Right atrium auricular region (tissue), 2 donors: ENCODE measurements at places on chromosomes 2 and 18. TPM values are rescaled to one million over a fixed set of nuclear protein-coding genes. Genes with fewer than 3 reads are reported as not detected.
A peak's percentile ranks its signal among the peaks of the same experiment; 100 is the strongest.

DNA sequence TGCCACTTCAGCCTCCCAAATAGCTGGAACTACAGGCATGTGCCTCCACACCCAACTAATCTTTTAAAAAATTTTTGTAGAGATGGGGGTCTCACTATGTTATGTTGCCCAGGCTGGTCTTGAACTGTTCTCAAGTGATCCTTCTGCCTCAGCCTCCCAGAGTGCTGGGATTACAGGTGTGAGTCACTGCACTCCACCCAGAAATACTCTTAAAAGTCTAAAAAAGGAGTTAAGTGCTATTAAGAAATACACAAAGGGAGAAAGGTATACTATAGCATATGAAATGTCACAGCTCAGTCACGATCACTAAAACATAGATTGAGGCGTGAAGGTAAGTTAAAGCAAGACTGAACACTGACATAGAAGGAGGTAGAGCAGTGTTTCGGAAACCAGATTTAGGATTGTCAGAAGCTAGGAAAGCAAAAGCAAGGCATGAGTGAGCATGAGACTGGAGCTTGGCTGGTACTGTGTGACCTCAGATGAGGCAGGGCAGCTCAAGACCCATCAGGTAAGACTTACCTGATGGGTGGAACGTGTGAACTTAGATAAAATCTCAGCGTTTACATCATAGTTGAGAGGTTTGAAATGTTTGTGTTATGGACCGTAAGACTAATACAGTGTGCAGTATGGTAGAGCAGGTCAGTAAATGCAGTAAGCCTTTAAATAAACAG lies 9.2 kb downstream of the CCNYL1 start:
- no peak for DNase-seq

DNA sequence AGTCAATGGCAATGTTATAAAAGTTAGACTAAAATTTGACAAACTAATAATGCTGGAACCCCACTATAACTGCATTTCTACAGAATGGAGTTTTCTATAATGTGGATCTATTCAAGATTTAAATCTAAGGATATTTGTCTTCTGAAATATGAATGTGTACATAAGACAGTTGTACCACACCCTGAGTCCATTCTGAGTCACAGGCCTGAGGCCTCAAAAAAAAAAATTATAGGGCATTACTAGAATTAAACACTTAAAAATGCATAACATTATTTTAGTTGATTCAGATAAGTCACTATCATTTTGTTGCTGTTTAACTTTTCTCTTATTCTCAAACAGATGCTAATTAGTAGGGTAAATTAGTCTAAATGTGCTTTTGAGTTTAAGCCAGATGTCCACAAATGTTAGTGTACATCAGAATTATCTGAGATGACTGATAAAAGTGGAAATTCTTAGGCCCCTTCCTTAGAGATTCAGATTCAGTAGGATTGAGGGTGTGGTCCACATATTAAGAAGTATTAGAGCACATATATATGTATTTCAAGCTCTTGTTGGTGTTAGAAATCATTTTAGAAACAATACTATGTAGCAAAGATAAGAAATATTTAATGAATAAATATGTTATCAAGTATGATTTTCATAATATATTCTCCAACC lies 42.4 kb upstream of the COL5A2 start:
- no peak for DNase-seq

DNA sequence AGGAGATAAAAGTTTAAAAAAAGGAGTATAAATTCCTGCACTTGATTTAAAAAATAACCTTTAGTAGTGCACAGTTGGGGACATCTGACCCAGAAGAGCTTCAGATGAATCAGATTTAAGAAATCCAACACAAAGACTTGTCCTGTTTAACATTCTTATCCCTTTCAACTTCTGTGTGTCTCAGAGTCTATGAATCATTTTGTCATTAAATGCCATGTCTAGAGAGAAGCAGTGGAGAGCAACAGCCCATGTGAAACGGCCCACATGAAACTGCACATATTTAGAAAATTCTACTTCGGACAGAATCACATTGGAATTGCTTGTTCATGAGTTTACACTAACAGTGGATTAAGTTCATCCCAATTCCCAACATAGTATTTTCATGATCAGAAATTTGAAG lies 278.6 kb downstream of the SLC8A1 start:
- DNase-seq: no peak

Gene ANTXR1
- total RNA-seq: 52.2 TPM

Gene KIF5C
- 1.6 TPM for total RNA-seq

GRCh38 chr18:45165871-45166270 lies 449.4 kb upstream of the SLC14A2 start:
- DNase-seq: no peak

- peak; percentile 96 for DNase-seq
Observed at GRCh38 chr2:45009303-45009927, at the start of gene SIX2. TSS of gene SIX2 (minus strand) at chr2:45009452. CDS start at chr2:45009110, 342 bp downstream.

DNA sequence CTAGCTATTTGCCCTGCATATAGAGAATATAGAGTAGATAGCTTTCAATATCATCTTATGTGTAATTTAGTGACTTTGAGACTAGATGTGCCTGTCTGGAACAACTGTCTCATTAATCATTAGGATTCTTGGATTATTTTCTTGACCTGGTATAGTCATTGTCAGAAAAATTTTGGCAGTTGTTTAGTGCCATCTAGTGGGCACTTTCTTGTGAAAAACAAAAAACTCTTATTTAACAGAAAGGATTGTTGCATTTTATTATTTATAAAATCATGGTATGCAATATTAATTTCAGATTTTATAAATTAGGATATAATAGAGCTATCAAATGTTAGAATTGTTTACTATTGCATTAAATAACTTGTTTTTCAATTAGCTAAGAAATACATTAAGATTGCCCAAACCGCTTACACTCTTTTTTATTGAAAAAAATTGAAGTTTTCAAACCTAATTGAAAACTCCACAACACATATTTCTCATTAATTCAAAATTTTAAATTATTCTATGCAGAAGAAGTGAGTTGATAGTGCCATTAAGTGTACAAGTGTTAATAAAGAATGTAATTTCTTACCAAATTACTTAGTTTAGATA lies 80.3 kb downstream of the DYNAP start:
- DNase-seq: no peak

Gene NTSR2
- total RNA-seq: not detected

Gene DNER
- total RNA-seq: 28.4 TPM

- no peak for DNase-seq
Observed at GRCh38 chr2:118667348-118667747, 180.1 kb downstream of the EN1 start.

DNA sequence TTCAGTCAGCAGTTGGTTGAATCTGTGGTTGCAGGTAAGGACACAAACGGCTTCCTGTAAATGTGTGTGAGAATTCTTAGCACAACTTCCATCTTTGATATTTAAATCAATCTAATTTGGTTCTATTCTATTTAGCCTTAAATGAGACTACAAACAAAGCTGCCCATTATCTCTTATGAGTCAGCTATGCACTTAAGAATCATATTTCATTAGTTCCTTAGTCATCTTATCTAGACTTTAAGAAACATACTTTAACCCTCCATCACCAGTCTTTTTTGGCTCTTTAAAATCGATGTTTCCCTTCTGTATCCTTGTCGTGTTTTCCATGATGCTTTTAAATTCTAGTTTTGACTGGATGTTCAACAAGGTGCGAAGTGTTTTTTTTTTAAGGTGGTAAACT lies 114.4 kb upstream of the TMEM200C start:
- no peak for DNase-seq

DNA sequence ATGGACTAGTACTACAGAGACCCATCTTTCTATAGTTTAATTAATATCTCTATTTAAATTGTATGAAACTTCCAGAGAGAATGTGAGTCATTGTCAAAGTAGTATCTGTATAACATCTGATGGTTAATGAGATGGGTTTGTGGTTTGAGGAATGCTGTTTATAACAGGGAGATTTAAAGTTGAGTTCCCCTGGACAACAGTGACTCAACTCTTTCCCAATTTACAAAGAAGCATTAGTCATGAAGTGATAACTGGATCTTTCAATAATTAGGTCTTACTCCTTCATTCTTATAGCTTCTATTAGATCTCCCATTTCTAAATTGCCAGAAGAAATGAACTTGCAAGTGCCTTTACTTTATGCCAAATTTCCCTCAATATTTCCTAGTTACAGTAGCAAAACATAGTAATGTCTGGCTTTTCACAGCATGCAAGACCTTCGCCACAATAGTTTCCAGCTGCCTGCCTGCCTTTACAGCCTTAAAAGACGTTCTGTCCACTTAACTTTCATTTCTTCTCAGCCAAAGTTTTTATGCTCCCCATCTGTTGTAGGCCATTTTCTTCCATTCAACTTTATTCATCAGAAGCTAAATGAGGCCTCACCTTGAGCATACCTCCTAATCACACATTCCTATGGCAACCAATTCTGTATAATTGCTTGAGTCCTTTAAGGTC lies 47.7 kb upstream of the WDR75 start:
- DNase-seq: no peak

Gene DOK6
- total RNA-seq: 2.0 TPM

GRCh38 chr18:39806525-39806924 lies 2148.5 kb upstream of the PIK3C3 start:
- no peak for DNase-seq

GRCh38 chr2:175684466-175684865 lies 317.6 kb downstream of the LNPK start:
- no peak for DNase-seq

GRCh38 chr2:104873689-104874054 lies 19.8 kb downstream of the POU3F3 start:
- no peak for DNase-seq

- DNase-seq: no peak
Observed at GRCh38 chr2:143901185-143901842, 618.6 kb downstream of the ZEB2 start.

DNA sequence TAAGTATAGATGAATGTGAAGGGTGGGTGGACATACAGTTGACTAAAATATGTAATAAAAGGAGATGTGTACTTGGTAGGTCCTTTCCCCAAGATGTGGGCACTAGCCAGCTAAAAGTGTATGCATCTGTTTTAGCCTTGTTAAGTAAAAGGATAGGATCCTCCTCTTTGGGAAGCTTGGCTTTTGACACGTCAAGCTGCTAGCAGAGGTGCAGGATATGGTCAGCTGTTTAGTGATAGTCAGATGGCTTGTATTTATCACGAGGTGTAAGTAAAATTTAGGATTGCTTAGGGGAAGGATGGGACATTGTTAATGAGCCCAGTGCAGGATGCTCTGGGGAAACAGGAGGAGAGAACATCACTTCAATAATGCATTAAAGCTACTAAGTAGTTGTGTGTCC lies 1.5 kb downstream of the MFSD6 start:
- DNase-seq: no peak

DNA sequence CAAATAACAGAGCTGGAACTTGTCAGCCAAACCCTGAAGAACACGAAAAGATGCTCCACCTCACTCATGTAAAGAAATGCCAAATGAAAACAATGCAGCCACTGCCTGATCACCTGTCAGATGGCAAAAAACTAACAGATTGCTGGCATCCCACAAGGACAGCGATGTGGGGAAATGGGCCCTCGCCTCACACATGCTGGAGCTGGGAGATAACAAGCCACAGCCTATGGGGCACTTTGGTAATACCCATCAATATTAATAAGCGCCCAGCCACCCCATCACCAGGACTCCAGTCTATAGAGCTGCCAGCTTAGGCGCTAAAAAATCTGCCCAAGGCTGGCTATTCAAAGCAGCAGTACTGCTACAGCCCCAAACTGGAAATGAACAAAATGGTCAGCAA lies 27.0 kb downstream of the TFCP2L1 start:
- no peak for DNase-seq

DNA sequence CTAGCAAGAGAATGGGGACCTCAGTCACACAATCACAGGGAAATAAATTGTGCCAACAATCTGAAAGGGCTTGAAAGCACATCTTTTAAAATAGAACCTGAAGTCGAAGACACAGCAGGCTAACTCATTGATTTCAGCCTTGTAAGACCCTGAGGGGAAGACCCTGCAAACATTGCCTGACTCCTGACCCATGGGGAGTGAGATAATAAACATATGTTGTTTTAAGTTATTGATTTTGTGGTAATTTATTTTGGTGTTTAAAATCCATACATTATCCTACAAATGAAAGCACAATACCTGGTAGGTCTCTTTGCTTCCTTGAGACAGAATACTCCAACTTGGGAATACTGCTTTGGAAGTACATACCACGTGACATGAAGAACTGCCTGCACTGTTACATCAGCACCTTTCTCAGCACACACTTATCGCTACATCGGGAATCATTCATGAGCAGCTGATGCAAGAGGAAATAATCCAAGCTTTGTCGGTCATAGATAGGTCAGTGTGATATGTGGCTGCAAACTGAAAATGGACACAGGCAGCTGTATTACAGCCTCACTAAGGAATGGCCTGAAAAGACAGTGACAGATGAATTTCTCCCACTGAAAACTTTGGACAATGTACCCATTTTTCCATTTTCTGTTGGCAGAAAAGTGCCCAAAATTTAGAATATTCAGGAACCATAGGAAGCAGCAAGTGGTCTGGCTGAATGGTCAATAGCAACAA lies 494.5 kb upstream of the MAP2 start:
- no peak for DNase-seq

DNA sequence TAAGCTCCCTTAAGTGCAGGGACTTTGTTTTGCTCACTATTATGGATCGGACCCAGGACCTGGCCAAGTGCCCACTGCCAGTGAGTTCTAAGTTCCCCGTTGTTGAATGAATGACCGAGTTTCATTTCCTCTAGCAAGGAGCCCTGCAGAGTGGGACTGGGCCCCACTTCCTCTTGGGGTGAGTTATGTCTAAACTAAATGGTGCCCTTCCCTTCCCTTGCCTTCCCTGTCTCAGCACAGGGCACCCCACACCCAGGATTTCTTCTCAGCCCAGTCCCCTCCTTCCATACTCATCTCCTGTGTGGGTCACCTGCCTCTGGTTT lies 195.3 kb upstream of the HS6ST1 start:
- DNase-seq: peak; percentile 66

DNA sequence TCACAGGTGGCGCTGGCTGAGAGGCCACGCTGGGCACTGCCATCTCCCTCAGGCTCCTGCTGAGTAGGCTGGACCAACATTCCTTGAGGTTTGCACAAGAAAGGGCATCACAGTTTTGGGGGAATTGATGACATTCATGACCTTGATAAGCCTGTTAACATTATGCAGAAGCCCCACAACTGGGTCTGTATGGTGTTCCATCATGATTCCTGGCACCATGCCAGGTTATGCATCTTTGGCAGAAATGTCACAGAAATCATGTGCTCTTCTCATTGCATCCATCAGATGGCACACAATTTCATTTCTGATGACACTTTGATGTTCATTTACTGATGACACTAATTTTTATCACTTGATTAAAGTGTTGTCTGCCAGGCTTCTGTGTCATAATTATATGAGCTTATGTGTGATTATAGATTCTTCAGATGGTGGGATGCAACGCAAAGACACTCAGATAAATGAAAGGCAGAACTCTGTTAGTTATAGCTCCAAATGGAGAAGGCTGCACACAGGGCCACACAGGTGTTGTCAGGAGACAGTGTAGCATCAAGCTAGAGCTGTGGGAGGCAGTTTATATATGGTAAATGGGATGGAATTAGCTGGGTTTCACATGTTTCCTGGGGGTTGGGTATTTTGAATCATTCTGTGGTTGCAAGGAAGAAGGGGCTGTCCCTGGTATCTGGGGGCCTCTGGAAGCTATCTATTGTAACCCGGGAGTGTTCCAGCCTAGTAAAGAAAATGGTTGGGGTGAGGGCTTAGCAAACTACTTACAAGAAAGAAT lies 191.3 kb downstream of the SLC39A10 start:
- no peak for DNase-seq

- no peak for DNase-seq
Observed at GRCh38 chr2:67616749-67617148, 219.6 kb downstream of the ETAA1 start.

- no peak for DNase-seq
Observed at GRCh38 chr2:188477564-188478103, 186.0 kb downstream of the GULP1 start.

GRCh38 chr18:54830866-54831265 lies 2.6 kb downstream of the RAB27B start:
- DNase-seq: no peak
